Activated CD4-positive, alpha-beta T cell treated with anti-CD3 and anti-CD28 coated beads, Interleukin-2, amount 50 U/mL, for 4 hours (primary cell): ENCODE measurements at places on chromosomes 11 and 22.

DNA sequence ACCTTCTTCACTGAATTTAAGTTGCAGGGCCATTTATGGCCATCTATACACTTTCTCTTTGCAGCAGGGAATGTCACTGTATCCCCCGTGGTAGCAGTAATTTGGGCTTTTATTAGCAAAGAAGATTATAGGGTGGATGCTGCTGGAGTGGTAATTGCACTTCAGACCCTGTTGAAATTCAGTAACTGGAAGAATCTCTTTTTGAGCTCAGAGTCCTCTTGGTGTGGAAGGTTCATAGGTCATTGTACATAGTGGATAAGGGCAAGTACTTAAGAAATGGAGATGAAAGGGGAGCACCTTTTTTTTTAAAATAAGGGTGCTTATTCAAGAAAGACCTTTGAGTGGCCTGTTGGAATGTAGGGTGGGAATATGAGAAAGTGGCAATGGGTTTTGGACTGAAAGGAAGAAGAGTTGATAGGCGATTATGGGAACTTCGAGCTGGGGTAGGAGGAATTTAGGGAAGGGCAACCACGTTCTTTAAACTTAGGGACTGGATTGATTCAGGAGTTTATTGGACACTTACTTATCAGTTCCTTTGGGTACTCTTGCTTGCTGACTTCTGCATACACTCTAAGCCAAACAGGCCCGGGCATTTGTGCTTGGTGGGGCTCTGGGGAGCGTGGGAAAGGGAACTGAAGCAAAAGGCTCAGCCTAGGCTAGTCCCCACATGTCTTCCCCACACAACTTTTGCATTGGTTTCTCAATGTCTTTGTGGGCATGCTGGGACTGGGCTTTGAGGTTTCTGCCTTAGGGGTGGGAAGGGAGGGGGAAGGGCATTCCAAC lies 26.5 kb downstream of the CTNND1 start:
- DNase-seq: no peak

- no peak for DNase-seq
Observed at GRCh38 chr22:41844036-41844435, 11.1 kb downstream of the SREBF2 start.

- DNase-seq: peak; percentile 94
Observed at GRCh38 chr11:66408488-66409214, 12.2 kb upstream of the NPAS4 start.

DNA sequence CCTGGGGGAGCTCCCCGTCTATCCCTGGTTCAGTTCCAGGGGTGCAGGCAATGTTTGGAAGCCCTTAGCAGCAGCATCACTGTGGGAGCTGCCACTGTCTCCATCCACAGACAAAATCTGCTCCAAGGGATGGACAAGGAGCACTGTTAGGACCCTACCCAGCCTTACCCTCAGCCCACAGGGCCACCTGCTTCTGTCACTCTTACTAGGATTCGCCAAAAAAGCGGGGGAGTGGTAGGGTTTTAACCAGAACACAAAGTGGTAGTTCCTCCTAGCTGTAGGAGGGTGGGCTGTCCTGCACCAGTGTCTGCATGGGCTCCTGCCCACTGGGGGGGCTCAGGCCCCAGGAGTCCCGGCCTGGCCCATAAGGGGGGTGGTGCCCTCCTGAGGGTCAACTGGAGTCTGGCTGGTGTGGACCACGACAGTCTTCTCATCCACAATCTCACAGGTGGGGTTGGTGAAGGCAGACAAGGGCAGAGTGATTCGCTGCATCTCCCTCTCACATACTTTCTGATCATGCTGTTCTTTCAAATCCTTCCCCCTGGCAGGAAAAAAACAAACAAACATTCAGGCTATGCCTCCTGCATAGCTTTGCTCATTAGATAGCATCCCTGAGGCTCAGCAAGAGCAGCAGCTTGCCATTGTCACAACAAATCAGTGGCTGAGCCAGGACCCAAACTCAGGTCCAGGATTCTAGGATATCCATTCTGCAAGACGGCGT lies 9.4 kb downstream of the PIK3IP1 start:
- no peak for DNase-seq

DNA sequence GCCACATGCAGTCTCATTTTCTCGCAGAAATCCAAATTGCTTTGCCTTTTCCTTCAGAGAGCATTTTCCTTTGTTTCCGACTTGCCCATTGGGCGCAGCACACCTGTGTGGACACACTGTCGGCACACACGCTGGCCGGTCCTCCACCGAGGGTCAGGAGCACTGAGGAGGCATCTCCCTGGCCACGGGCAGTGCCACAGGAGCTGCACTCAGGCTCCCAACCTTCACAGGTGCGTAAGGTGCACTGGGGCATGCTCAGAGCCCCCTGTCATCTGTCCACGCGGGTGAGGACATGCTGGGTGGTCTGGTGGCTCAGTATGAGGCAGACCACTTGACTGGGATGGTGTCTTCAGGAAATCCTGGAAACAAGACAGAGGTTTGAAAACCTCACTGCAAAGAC lies 779.1 kb downstream of the BRD1 start:
- DNase-seq: no peak

DNA sequence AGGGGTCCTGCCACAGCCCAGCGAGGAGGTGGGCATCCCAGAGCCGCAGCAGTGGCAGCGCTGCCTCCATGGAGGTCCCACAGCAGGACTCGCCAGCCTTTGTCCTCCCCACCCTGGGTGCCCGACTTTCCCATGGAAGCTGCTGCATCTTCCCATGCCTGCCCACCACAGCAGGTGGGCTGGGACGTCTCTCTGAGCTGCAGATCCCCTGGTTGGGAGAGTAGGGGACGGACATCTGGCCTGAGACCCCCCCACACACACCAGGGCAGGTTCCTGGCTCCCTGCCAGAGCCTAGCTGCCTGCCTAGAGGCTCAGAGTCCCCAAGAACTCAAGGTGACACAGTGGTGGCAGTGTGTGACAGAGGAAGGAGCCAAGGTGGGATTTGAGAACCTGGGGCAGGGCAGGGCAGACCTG lies 21.5 kb upstream of the PRR5 start:
- no peak for DNase-seq

- DNase-seq: no peak
Observed at GRCh38 chr22:36164621-36165020, 4.1 kb upstream of the APOL3 start.

DNA sequence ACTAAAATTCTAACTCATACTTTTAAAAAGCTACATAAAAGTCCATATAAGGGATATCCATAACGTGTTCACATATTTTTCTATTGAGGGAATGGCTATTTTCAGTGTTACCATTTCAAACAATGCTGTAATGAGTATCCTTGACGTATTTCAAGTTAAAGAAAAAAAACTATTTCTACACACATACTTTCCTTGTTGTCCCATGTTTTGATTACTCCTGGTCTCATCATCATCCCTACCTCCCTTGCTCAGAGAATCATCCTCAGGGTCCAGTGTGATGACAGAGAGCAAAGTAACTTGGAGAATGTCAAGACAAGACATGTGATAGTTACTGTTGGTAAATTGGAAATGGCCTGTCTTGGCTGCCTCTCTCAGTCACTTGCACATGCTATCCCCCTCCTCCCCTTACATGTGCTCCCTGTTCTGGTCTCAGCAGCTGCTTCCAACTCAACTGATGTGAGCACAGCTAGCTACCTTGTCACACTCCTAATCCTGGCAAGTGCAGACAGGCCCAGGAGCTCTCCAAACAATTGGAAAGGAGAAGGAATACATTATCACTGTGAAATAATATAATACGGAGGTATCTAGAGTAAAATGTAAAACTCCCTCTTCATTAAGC lies 21.8 kb downstream of the NUMA1 start:
- DNase-seq: no peak

- no peak for DNase-seq
Observed at GRCh38 chr11:3655547-3655946, 10.6 kb downstream of the ART1 start.

- no peak for DNase-seq
Observed at GRCh38 chr11:109609454-109610185, 187.6 kb downstream of the C11orf87 start.

DNA sequence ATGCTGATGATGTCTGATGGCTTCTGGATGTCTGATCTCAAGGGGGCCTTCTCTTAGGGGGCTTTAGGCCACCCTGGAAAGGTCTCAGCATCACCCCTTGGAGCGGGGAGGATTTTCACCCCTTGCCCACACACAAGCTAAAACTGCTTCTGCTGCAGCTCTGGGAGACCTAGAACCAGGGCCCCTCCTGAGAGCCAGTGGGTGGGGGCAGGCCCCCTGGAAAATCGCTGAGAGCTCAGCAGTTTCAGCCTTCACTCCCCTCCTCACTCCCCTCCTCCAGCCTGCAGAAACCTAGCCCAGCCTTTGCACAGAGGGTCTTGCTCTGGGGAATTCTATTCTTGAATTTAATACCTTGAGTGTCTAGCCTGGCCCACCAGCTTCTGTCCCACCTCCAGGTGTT lies 17.2 kb downstream of the CD6 start:
- DNase-seq: no peak
